ENCODE measurements at places on chromosomes 2 and 18. TPM values are rescaled to one million over a fixed set of nuclear protein-coding genes. Genes with fewer than 3 reads are reported as not detected.

Gene DPP10
- polyA plus RNA-seq, result 12.1 TPM

Gene DNAJC27
- 10.3 TPM for polyA plus RNA-seq

Gene MFF
- polyA plus RNA-seq, result 144 TPM

Gene RNF144A
- 53.1 TPM for polyA plus RNA-seq

Gene DSEL
- polyA plus RNA-seq, result 17.9 TPM

GRCh38 chr18:76604935-76605240 lies 109.8 kb upstream of the ZNF516 start:
- DNase-seq, result no peak

DNA sequence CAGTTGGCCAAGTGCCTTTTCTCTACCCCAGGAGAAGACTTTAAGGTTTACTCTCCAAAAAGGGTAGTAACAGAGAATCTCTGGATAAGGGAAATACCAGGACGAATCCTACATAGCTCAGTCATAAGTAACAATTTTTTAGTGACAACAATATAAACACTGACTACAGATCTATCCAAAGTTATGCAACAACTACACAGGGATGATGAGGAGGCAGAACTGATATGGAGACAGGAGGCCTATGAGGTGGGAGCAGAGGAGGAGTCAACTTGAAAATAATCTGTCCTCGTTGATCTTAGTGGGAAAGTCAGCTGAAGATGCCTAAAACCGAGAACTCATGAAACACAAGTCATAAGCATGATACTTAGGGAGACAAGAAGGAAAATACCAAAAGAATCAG lies 40.2 kb downstream of the SLC35F5 start:
- DNase-seq, result no peak

- DNase-seq, result no peak
Measured at GRCh38 chr2:73487112-73487657, 101.5 kb downstream of the ALMS1 start.

- no peak for DNase-seq
Measured at GRCh38 chr2:138811431-138811830, 31.2 kb upstream of the NXPH2 start.

DNA sequence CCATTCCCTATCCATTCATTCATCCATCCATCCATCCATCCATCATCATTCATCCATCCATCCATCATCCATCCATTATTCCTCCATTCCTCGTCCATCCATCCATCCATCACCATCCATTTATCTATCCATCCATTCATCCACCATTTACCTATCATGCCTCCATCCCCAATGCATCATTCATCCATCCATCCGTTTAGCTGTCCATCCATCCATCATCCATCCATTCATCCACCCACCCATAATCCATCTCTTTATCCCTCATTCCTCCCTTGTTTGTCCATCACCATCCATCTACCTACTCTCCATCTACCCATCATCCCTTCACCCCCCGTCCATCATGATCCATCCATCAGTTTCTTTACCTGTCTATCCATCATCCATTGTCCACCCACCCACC lies 13.6 kb downstream of the NFATC1 start:
- DNase-seq, result no peak

DNA sequence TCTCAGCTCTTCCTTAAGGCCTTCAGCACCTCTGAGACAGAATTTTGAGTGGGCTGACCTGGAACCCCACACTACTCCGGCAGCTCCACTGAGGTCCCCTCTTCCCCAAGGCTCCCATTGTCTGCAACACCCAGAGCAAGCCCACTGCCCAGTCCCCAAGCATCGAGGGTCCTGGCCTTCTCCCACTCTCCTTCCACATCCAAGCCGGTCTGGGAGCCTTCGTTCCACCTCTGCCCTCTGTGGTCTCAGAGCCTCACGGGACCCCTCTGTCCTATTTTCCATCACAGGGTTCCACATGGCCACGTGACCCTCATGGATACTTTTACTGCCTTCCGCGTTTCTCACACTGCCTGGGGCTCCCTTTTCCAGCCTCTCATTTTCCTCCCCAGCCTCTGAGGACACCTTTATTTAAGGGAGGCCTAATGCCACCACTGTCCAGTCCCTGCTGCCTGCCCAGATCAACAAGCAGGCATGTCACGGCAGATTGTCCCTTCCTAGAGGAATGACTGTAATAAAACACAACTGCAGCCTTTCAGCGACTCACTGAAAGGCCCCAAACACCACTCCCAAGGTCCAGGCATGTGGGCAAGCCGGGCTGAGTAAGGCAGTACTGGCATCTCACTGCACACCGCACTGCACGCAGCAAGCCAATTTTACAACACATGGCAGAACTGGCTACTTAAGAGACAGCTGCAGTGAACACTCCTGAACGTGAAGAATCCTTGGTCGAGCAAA lies 7.9 kb upstream of the SALL3 start:
- DNase-seq, result no peak

DNA sequence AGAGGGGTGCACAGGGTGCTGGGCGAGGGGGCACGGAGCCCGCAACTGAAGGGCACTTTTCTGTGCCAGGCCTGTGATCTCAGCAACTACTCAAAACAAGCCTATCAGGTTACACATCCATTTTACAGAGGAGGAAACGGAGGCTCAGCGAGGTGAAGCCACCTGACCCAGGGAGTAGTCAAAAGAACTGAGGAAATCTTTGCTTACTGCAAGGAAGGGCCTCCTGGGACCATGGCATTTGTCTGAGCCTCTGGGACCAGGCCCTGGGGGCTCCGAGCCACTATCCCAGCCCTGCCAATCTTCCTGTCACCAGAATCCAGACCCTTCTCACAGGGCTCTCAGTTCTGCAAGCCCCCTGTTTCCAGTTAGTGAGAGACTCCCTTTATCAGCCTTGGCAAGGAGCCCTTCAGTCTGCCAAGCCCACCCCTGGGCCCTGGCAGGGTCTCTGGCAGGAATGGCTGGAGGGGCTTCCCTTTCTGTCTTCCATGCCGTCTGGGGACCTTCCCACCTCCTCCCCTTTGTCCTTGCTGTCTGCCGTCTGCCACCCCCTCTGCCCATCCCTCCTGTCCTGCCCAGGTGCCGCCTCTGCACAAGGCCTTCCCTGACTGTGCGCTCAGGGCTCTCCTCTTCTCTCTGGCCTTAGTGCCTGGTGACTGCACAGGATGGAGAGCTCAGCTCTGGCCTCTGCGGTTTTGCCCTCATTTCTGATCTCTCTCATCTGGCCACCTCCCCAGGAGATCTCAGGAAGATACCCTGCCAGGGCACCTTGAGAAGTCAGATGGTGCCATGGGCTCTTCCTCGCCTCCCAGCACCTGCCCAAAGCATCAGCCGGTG lies 194.7 kb upstream of the GLI2 start:
- no peak for DNase-seq

- DNase-seq, result no peak
Measured at GRCh38 chr2:29039718-29040480, 34.4 kb downstream of the PCARE start.

- no peak for DNase-seq
Measured at GRCh38 chr18:38023871-38024270, 458.3 kb upstream of the CELF4 start.

GRCh38 chr2:18645315-18645714 lies 55.9 kb upstream of the NT5C1B start:
- DNase-seq, result no peak

GRCh38 chr2:127044165-127044718 lies 62.7 kb downstream of the BIN1 start:
- no peak for DNase-seq

DNA sequence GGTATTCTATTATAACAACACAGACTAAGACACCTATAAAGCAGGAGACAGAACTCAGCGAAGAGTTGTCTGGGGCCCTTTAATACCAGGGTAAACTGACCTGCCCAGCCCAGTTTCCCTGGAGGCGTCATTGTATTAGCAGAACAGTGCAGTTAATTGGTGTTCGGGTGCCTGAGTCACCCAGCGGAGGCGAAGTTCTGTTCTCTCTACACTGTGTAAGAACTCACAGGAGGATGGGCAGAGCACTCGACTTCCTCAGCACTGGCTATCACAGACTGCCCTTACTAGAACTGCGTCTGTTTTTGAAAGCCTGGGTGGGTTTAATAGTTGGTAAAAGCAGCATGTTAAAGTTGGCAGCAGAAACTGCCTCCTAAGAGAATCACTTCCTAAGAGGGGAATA lies 106.5 kb upstream of the ATP8B1 start:
- DNase-seq, result no peak

Measured in renal pelvis (tissue), 12 donors.